Suppressor macrophage treated with lipopolysaccharide for 4 hours (primary cell): ENCODE measurements at places on chromosomes 2 and 18.
A peak's percentile ranks its signal among the peaks of the same experiment; 100 is the strongest.

DNA sequence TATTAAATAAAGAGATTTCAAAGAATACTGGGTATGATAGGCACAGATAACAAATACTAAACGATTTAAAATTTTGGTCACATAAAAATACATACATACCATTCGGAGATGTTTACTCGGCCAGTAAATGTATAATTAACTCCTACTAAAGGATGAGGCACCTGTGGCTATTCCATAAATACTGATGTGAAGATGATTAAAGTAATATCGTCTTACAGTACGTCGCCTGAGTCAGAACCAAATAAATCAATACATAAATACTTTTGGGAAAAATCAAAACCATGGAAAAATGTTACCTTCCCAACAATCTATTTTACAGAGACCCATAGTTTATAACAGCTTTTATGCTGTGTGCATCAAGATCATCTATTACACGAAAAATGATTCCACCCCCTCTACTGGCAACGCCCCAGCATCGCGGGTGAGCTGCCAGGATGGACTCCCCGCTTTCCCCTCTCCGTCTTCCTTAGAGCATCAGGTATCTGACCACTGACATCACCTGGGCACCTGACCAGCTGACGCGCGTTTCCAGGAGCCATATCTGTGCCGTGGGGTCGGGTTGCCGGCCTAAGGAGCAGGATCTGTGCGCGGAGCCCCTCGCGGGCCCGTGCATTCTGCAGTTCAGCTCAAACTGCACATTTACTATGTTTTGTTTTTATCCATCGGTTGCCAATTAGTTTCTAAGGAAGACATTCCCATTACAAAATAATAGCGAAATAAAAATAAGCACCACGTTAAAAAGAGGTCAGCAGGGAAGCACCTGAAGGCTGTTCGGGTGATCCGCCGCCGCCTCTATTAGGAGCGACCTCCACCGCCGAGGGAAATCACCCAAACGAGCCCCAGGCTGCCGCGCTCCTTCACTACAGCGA lies 901 bp downstream of the ICA1L start:
- peak; percentile 54 for DNase-seq

DNA sequence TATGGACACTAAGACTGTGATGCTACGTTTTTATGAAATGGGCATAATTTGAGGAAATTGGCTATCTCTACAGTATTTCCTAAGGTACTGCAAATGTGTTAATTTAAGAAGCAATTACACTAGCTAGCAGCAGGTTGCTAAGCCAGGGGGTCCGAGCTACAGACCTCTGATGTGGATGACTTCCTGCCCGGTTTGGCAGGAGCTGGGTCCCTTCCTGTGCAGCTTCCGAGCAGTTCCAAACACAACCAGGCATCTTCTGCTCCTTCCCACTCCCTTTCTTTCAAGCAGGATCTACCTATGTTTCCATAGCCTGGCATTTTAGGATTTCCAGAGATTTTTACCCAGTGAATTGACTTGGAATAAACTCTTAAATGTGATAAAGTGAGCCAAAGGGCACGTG lies 55.7 kb downstream of the SCN2A start:
- no peak for DNase-seq

DNA sequence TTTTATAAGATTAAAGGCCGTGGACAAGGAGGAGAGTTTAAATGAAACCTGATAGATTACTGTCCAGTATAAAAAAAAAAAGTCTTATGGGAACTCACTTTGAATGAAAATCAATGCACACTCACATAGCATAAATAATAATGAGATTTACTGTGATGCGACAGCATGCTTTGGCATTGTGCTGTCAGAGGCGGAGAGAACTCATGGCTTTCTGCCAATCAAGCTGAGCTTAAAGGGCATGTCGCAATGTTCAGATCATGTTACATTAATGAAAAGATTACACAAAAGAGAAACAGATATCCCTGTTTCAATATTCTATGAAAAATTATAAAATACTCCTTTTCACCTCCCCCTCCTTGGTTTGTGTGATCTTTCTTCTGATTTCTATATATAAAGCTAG lies 310.8 kb downstream of the ERBB4 start:
- no peak for DNase-seq

- DNase-seq: no peak
These were observed 210.5 kb downstream of the SH3RF3 start for GRCh38 chr2:109339519-109339966.

DNA sequence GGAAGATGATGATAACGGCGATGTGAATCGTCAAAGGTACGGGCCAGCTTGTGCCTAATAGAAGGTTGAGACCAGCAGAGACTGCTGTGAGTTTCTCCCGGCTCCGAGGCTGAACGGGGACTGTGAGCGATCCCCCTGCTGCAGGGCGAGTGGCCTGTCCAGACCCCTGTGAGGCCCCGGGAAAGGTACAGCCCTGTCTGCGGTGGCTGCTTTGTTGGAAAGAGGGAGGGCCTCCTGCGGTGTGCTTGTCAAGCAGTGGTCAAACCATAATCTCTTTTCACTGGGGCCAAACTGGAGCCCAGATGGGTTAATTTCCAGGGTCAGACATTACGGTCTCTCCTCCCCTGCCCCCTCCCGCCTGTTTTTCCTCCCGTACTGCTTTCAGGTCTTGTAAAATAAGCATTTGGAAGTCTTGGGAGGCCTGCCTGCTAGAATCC lies 3.0 kb downstream of the FZD7 start:
- DNase-seq: no peak

DNA sequence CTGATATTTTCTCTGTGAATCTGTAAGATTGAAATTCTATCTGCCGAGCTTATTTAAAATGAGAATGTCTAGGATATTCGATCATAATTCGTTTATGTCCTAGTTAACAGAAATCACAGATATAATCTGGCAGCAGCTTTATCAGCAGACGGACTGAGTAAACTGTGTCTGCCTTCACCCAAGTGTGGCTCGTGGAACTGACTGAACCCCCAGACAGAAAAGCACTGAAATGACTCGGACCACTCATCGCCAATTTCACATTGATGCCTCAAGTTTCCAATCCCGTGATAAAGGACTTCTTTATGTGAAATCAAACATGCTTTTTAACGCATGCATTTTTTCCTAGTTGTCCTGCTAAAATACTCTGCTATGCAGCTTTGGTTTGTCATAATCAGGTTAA lies 15.9 kb downstream of the TNFRSF11A start:
- DNase-seq: no peak

DNA sequence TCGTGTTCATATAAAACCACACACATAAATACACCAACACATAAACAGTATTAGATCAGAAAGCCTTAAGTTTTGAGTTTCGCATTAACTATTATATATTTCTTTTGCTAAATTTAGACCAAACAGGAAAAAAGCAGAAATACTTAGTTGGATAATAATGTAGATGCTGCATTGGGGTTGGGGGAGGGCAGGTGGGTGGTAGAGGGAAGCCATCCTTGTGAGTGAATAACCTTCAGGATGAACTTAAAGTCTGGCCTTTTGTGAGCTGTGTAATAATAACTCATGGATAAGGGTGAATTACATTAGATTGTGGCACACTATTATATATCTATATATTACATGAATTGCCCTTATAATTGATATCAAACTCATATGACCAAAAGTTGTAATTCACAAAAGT lies 174.7 kb downstream of the WDR7 start:
- no peak for DNase-seq

GRCh38 chr2:94999431-94999883 lies 26.1 kb upstream of the MAL start:
- DNase-seq: no peak

DNA sequence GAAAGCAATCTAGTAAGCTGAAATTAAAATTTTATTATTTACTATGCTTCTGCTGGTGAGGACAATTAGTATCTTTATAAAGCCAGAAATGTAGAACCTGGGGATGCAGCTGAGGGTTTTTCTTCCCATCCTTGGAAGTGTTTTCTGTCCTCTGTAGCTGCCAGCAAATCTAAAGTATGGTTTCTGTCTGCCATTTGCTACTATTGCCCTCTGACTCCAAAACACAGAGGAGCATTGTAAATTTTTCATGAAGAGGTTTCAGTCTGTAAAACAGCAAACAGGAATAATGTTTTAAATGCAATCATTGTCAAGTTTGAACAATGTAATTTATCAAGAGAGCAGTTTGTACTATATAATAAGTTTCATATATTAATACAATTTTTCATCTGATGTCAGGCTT lies 258.8 kb downstream of the ZNF407 start:
- no peak for DNase-seq

DNA sequence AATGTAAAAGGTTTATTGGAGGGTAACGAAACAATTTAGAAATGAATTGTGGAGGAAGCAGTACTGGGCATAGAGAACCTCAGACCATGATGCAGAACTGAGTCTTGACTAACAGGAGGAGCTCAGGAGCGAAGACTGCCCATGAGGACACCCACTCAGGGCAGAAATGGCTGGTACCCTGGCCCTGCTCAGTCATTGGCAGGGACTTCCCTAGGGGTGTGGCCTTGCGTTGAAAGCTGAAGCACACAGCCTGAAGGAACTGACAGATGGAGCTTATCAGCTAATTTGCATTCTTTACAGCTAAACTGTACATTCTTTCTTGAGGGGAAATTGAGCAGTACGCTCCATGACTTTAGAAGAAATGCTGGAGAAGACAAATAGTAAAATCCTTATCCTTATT lies 57.1 kb downstream of the PDK1 start:
- DNase-seq: no peak

DNA sequence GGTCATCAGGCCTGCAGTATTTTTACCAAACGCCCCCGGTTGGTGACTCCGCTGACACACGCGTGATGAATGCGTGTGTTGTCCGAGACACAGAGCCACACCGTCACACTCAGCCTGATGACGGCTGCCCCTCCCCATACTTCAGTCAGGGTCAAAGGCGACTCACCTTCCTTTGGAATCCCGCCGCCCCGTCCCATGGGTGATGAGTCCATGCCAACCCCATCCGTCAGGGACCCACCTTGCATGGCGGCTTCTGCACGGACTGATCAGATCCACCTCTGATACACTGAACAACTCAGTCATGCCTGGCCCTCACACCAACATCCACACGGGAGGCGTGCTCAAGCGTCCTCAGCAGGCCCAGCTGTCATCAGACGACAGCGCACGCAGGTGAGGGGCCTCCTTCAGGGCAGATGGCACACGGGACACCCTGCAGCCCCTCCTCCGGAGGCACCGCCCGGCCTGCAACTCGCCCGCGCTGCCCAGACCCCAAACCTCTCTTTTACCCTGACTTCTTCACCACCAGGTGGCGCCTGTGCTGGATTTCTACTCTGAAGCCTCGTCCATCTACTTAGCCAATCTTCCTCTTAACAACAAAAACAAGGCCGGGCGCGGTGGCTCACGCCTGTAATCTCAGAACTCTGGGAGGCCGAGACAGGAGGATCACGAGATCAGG lies 89.2 kb downstream of the ZNF516 start:
- DNase-seq: peak; percentile 67

DNA sequence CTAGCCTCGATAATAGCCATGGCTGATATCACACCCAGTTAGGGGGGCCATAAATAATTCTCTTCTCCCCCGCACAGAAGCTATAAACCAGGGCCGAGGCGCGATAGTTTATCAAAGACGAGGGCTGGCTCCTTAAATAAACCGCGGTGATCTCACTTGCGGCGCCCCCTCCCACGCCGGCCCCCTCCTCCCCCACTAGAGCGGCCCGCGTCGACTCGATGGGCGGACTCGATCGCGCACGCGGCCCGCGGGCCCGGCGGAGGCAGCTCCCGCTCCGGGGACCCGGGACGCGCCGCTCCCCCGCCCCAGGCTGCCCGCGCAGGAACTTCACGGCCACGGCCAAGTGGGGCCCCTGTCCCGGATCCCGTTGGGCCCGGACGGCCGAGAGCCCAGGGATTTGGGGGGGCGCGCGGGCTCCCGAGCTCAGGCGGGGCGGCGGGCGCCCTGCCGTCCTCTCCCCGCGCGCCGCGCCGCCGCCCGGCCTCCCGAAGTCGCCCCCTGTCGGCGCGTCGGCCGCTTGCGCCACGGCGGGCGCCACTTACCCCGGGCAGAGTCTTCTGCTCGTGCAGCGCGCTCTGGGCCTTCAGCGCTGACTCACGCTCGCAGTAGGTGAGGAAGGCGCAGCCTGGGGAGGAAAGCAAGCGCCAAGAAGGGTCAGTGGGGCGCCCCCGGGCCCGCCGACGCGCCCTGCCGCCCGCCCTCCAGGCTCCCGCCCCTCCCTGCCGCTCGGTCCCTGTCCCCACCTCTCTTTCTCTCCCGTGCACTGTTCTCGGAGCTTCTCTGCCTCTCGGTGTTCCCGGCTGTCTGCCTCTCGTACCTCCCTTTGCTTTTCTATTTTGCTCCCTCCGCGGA lies 80.4 kb downstream of the CELF4 start:
- peak; percentile 29 for DNase-seq

DNA sequence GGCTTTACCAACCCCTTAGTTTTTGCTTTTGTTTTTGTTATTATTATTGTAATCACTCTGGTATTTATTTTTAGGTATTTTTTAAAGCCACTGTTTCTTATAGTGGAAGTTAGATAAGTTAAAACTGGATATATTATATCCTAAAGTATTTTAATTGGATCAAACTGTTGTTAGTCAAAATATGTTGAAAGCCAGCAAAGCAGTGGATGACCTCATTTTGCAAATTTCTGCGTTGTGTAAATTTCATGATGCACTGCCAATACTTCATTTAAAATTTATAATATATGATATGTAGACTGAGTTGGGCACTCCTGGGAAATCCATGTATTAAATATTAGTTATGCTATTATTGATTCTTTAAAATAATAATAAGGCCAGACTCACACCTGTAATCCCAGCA lies 661.7 kb upstream of the NRXN1 start:
- no peak for DNase-seq

DNA sequence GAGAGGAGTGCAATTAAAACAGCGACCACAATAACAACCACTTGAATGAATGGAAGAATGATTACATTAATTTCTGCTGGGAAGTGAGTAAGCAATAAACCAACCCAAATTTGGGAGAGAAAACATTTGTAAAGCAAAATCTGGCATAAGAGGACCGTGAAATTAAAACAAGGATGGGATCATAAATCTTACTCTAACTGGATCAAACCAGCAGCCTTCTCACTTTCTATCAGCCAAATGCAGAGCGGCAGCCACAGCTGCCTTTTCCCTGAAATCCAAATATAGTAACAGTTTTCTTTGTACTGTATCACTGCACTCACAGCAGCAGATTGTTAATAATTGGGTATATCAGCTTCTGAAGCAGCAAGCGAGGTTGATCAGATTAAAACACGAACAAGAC lies 245.2 kb upstream of the REG3G start:
- no peak for DNase-seq

- DNase-seq: no peak
These were observed 74.5 kb downstream of the CABLES1 start for GRCh38 chr18:23209796-23210195.

DNA sequence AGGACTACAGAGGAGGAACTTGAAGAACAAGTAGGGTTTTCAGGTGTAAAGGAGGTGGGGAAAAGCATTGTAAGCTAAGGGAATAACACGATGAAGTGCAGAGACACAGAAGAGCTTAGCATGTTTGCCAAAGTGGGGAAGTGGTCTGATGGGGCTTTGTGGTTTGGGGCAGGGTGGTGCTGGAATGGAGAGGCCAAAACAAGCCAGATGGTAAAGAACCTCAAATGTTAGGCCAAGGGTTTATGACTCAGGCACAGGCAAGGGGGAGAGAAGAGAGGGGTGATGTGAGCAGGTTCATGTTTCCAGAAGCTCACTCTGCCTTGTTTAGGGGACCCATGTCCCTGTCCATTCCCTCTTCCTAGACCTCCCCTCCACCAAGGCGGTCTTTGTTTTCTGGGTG lies 104.5 kb upstream of the YWHAQ start:
- no peak for DNase-seq
